Breast epithelium (tissue), 4 donors: ENCODE measurements at places on chromosomes 6 and 20.

DNA sequence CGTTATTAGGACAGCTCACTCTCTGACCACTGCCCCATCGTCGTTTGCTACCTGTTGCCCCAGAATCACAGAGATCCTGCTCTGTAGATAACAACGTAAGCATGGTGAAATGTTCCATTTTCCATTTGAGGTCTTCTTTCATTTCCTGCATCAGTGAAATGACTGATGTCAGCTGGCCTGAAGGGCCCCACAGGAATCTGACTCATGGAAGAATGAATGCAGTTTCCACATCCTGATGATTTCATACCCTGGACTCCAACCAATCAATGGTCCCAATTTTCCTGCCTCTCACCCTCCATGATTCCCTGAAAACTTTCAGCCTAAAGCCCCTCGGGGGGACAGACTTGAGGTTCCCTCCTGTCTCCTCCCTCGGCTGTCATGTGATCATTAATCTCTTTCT lies 394.4 kb upstream of the CDH4 start:
- H3K27me3 ChIP-seq = no peaks in the 10 kb centered on the region
- no peak overlapping the region for H3K27ac ChIP-seq
- no peaks in the 10 kb centered on the region for H3K4me1 ChIP-seq
- H3K36me3 ChIP-seq = no peaks in the 10 kb centered on the region

GRCh38 chr6:44762496-44762895 lies 375.0 kb downstream of the CDC5L start:
- H3K27ac ChIP-seq = no peak overlapping the region
- no peaks in the 10 kb centered on the region for H3K4me1 ChIP-seq
- H3K27me3 ChIP-seq = no peaks in the 10 kb centered on the region

GRCh38 chr6:92159046-92159445 lies 1260.3 kb downstream of the EPHA7 start:
- no peak overlapping the region for H3K27ac ChIP-seq
- H3K36me3 ChIP-seq = no peaks in the 10 kb centered on the region
- no peak overlapping the region for H3K4me3 ChIP-seq
- DNase-seq = no peak
- H3K27me3 ChIP-seq = no peaks in the 10 kb centered on the region

- H3K36me3 ChIP-seq = no peaks in the 10 kb centered on the region
- no peak overlapping the region for H3K4me3 ChIP-seq
- no peak for DNase-seq
Measured at GRCh38 chr6:75223428-75223827, 17.6 kb upstream of the COL12A1 start.

GRCh38 chr6:77123527-77123926 lies 339.8 kb downstream of the HTR1B start:
- H3K36me3 ChIP-seq = no peaks in the 10 kb centered on the region
- H3K4me1 ChIP-seq = no peaks in the 10 kb centered on the region
- no peak overlapping the region for H3K27ac ChIP-seq

DNA sequence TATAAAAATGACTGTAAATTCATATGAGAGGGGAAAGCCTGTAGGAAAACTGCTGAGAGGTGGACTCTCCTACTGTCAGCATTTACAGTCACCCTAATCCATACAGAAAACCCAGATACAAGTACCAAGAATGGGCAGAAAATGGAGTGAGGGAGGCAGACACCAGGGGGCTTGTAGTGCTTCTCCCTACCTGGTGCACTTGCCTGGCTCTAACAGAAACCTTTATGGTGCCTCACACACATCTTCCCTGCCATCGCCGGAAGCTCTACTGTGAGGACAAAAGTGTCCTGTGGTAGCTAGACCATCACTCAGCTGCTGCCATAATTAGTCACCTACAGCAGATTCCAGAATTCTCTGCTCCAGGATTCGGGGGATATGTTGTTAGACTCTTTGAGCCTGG lies 441.3 kb downstream of the TFAP2B start:
- no peaks in the 10 kb centered on the region for H3K27me3 ChIP-seq
- H3K4me3 ChIP-seq = no peak overlapping the region
- H3K36me3 ChIP-seq = no peaks in the 10 kb centered on the region
- no peak for DNase-seq

GRCh38 chr20:43559147-43559987 lies 540 bp downstream of the SGK2 start:
- no peaks in the 10 kb centered on the region for H3K36me3 ChIP-seq
- no peaks in the 10 kb centered on the region for H3K27me3 ChIP-seq
- DNase-seq = no peak
- H3K4me1 ChIP-seq = no peaks in the 10 kb centered on the region

DNA sequence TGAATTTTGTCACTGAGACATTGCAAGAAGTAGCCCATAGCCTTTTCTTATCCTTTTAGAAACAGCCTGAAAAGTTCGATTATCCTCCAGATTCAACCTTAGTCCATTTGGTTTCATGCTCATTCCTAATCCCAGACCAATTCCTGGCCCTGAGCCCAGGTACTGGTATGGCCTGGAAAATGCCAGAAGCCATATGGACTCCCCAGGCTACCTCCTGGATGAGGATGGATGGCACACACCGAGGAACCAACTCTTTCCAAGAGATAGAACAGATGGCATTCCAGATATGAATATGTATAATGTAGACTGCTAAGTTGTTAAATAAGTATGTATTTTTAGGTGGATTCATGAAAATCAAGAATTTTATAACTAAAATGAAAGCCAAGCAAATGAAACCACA lies 51.6 kb upstream of the SNAP25 start:
- H3K4me3 ChIP-seq = no peak overlapping the region
- H3K36me3 ChIP-seq = no peaks in the 10 kb centered on the region
- no peaks in the 10 kb centered on the region for H3K4me1 ChIP-seq
- no peaks in the 10 kb centered on the region for H3K27me3 ChIP-seq
- DNase-seq = no peak

GRCh38 chr6:168102315-168102985 lies 23.4 kb upstream of the FRMD1 start:
- H3K4me3 ChIP-seq = no peak overlapping the region
- H3K4me1 ChIP-seq = no peaks in the 10 kb centered on the region
- DNase-seq = no peak
- peaks cover 5% of the 10 kb centered on the region for H3K27me3 ChIP-seq
- no peaks in the 10 kb centered on the region for H3K36me3 ChIP-seq

DNA sequence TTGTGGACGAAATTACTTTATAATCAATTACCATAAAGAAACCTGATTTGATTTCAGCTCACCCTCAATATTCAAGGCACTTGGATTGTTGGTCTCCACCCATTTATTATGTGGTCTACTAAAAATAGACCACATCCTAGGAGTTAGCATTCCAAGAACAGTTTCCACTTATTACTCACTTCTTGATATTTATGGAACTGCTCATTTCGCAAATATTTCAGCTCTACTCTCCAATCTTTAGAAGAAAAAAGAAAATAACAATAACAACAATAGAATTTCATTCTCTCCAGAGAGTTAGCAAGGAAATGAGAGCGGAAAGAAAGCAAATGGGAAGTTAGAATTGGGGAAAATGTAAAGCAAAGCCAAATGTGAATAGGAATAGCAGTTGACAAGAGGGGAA lies 26.2 kb upstream of the HDAC2 start:
- no peaks in the 10 kb centered on the region for H3K4me1 ChIP-seq
- no peak overlapping the region for H3K27ac ChIP-seq
- no peak overlapping the region for H3K4me3 ChIP-seq
- H3K36me3 ChIP-seq = no peaks in the 10 kb centered on the region
- no peak for DNase-seq
- H3K27me3 ChIP-seq = no peaks in the 10 kb centered on the region

DNA sequence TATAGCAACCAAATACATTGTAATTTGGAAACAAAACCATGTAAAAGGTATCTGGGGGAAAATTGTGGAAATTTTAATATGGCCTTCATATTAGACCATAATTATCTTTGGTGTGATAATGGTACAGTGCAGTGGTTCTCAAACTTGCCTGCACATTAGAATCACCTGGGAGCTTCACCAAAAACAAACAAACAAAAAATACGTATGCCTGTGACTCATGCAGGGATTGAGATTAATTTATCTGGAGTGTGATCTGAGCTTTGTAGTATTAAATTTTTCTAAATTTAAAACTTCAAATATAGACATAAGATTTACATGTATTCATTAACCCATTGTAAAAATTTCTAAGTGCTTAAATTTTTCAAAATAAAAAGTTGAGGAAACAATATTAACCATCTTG lies 31.5 kb downstream of the ARHGAP18 start:
- H3K4me1 ChIP-seq = no peaks in the 10 kb centered on the region
- H3K36me3 ChIP-seq = no peaks in the 10 kb centered on the region
- no peaks in the 10 kb centered on the region for H3K27me3 ChIP-seq
- H3K27ac ChIP-seq = no peak overlapping the region
- no peak for DNase-seq

DNA sequence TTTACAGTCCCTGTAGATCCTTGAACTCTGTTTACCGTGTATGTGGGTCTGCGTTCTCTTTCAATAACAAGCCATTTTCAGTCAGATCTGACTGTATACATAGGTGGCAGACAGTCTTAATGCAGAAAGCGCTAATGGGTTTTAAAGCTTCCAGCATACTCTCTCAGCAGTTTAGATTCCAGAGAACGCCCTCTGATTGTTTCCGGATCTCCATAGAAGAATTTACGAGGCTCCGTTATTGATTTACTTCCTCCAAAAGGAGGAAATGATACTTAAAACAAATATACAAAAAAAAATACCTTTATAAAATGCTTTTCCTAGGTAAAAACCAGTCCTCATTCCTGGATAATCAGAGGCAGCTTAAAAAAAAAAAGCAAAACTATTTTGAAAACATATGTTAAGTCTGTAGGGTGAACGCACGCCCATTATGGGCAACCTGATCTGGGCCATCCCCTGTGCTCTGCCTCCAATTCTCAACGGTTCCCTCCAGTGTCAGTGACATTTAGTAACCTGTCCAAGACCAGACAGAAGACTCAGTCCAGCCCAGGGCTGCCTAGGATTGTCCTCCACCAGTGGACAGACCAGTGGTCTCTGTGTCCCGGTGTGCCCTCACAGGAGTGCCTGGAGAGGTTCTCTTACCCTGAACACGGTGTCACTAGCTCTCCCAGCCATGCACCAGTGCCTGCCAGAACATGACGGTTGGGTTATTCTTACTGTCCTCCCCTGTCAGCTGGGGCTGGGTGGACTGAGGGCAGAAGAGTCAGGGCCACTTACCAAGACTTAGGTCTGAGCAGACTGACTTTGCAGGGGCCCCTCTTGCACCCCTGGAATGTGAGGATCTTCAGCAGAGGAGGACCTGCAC lies 217.3 kb downstream of the ARID1B start:
- no peak overlapping the region for H3K27ac ChIP-seq
- H3K4me3 ChIP-seq = no peak overlapping the region
- no peaks in the 10 kb centered on the region for H3K4me1 ChIP-seq

GRCh38 chr20:61288331-61288784 lies 36.3 kb downstream of the CDH4 start:
- H3K27me3 ChIP-seq = no peaks in the 10 kb centered on the region
- no peak overlapping the region for H3K4me3 ChIP-seq

DNA sequence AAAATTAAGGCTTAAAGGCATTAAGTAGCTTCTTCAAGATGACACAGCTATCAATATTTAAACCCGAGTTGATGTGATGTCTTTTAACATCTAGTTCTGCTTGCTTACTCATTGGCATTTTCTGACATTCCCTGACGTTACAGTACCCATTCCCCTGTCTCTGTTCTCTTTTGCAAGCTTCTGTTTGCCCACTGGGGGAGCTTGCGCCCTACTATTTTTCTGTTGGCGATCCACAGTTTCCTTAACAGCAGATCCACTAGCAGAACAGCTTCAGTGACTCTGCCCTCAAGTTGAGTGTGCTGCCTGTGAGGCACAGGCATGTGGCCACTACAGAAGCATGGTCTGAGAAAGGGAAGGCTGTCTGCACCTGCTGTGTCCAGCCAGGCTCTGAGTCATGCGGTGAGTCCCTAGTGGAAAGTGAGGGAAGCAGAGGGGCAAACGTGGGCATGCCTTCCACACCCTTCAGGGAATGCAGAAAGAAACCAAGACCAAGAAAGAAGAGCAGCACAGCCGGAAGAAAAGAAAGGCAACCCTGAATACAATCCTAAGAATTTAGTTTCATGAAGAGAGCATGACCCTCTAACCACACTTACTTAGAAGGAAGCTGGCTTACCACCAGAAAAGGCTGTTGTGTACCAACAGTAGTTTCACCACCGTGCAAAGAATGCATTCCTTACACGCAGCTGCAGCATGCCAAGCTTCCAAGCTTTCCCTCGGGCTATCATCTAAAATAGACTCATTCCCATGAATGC lies 97.7 kb upstream of the VGLL2 start:
- H3K4me1 ChIP-seq = peaks cover 5% of the 10 kb centered on the region
- no peaks in the 10 kb centered on the region for H3K27me3 ChIP-seq
- H3K36me3 ChIP-seq = no peaks in the 10 kb centered on the region
- H3K27ac ChIP-seq = peak overlapping the region; percentile 60
- no peak overlapping the region for H3K4me3 ChIP-seq
- DNase-seq = no peak

DNA sequence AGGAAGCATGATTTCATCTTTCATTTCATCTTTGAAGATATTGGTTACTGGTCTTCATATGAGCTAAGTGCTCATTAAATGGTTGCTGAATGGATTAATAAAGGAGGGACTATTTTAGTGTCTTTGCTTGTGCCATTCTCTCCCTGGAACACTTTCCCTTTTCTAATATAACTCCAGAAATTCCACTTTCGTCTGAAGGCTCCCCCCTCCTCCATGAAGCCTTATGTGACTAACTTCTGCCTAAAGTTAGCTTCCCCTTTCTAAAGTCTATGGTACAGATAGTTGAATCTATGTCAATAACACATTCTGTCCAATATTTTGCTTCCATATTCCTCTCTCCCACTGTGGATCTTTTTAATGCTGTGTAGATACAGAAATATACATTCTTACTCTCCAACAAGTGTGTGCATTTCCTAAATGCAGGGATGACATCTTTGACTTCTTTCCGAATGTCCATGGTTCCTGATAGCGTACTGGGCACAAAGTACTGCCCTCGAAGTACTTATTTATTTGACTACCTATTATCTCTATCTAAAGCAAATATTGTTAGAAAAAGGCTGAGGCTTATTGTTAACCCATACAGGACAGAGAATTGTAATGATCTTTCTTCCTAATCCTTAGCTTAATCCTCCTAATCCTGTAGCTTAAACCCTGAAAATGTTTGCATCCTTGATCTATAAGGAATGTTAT lies 84.7 kb upstream of the ELOVL5 start:
- DNase-seq = no peak
- no peaks in the 10 kb centered on the region for H3K36me3 ChIP-seq
- H3K27ac ChIP-seq = peak overlapping the region; percentile 26

DNA sequence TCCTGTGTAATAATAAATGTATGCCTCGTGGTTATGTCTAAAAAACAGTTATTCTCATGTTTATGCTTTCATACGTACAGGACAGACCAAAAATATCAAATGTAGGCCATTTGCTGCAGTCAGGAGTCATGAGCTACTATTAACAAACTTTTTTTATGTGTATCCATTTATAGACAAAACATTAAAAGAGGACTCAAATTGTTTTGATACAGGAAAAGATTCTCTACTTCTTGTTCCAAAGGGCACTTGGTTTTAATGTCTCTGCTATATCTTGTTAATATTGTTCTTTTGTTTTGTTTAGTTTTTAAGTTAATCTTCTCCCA lies 155.2 kb downstream of the ZDHHC14 start:
- H3K4me3 ChIP-seq = no peak overlapping the region
- no peak for DNase-seq
- H3K4me1 ChIP-seq = no peaks in the 10 kb centered on the region
- peak overlapping the region; percentile 50 for H3K27ac ChIP-seq
- H3K36me3 ChIP-seq = no peaks in the 10 kb centered on the region
